Glutamatergic neuron (in vitro differentiated cells): ENCODE measurements at places on chromosomes 1 and 21. TPM values are rescaled to one million over a fixed set of nuclear protein-coding genes. Genes with fewer than 3 reads are reported as not detected.

DNA sequence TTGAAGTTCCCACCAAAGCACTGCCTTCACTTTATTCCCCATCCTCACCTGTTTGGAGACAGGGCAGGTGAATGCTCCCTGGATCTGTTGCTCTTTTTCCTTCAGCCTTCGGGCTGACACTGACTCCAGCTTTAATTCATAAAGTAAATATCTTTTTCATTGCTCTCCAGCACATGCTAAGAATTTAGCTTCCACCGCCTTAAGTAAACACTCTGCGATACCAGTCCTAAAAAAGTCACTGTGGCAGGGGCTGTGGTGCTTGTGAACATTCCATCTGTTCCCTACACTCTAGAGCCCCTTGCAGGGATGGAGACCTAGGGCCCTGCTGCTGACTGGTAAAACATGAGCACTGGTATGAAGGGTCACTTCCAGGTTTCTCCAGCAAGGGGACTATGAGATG is 896 bp upstream of the PLA2G2A start:
- no peak for DNase-seq

UTS2 gene
- not detected for total RNA-seq

GRCh38 chr1:9038881-9039760 is 12.9 kb upstream of the SLC2A7 start:
- no peak for DNase-seq

DNA sequence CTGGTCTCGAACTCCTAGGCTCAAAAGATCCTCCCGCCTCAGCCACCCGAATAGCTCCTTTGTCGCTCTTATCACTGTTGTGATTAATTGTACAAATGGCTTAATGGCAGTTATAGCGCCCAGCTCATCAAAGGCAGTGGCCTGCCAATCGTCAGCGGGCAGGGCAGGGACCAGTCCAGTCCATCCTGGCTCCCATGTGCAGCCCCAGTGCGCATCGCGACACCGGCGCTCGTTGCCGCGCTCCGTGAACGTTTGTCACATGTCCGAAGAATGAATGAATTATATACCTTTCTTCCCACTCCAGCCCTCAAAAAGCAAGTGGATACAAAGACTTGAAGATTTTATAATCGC is 18.4 kb downstream of the MTX1 start:
- peak; percentile 73 for DNase-seq

- no peak for DNase-seq
Observed at GRCh38 chr1:201259476-201260235, 23.6 kb upstream of the PKP1 start.

DNA sequence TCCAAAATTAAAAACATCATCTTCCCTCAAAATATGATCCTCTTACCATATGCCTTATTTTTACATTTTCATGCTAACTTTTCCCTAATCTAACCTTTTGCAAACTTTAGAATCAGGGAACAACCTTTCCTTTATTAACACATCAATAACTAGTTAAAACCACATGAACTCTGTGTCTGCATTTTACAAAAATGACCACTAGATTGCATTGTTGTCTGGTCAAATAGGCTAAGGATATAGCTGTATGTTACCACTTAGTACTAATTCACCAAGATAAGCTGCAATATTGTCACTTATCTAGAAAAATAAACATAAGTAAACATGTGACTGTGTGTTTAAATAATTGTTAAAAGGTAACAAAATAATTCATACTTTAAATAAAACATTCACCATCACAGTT is 82.3 kb downstream of the DENND1B start:
- no peak for DNase-seq

DNA sequence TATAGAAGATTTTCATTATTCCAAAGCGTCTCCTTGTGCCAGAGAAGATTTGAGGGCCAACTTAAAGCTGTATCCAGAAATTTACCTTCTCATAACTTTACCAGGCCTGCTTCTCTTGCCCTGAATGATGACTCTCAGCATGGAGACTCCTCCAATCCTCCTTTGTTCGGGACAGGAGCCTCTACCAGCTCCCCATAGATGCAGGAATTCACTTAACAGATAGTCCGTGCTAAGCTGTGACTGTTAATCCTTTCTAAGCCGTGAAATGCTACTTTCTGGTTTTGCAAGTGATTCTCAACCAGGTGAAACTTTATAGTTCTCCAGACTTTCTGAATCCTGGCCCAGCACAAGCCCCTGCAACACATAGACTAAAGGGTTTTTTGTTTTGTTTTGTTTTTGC is 31.8 kb upstream of the KCND3 start:
- no peak for DNase-seq

GRCh38 chr1:62194651-62195544 is at the start of gene L1TD1:
Gene L1TD1 (plus strand): TSS chr1:62194849. CDS start chr1:62206629, 11,780 bp downstream.
- peak; percentile 31 for DNase-seq

DNA sequence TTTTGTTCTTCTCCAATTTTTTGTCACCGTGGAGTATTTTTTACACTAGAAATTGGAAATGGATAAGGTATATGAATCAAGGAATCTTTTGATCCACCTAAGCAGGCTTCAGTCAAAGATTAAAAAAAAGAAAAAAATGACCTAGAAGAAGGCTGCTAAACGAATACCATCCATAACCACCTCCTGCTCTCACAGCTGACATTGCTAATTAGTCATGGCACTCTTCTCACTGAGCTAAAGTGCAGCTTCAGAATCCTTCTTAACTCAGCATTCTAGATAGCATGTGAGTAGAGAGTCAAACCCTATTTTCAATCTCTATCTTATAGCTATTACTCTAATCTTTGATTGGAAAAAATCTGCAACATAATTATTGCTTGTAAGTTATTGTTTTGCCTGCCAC is 40.2 kb upstream of the ST6GALNAC5 start:
- DNase-seq: no peak

- no peak for DNase-seq
Observed at GRCh38 chr1:180536821-180537372, 21.9 kb upstream of the OVAAL start.

DNA sequence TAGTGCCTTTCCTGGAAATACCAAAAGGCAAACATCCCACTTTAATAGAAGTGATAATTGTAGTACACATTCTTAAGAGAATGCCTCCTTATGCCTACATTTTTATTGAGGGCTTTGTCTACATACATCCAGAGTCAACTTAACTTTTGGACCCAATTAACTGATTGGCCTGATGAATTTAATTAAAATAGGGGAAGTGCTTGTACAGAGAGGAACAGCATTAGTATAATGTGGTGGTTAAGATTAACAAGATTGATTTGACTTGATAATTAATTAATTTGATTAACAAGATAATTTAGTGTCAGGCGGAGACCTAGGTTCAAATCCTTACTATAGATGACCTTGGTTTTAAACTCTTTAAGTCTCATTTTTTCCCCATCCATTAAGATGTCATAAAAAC is 111.4 kb downstream of the NFIA start:
- DNase-seq: no peak

- DNase-seq: no peak
Observed at GRCh38 chr21:45306453-45306831, 18.7 kb upstream of the POFUT2 start.

MPL gene
- not detected for total RNA-seq

- DNase-seq: no peak
Observed at GRCh38 chr1:4634793-4635406, 19.5 kb upstream of the AJAP1 start.

CELA2B gene
- total RNA-seq: not detected

GRCh38 chr1:231844986-231845502 is 218.5 kb downstream of the DISC1 start:
- DNase-seq: no peak

DNA sequence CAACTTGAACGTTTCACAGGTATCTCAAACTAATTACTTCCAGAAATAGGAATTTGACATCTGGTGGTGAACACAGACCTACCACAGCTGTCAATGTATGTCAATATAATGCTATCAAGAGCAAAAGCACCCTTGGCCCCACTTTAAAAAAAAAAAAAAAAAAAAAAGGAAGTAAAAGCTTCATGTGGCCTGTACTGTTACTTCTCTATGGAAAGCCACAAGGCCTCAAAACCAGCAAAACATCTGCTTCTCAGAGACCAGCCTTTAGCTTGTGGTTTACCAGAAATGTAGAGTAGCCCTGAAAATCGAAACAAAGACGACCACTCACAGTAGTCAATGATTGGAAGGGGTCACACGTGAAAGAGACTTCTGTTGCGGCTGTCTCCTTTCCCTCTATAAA is 109.6 kb downstream of the SLC45A1 start:
- DNase-seq: no peak

PHF13 gene
- 13.2 TPM for total RNA-seq

- DNase-seq: no peak
Observed at GRCh38 chr1:11918799-11919519, 7.3 kb downstream of the KIAA2013 start.

DNA sequence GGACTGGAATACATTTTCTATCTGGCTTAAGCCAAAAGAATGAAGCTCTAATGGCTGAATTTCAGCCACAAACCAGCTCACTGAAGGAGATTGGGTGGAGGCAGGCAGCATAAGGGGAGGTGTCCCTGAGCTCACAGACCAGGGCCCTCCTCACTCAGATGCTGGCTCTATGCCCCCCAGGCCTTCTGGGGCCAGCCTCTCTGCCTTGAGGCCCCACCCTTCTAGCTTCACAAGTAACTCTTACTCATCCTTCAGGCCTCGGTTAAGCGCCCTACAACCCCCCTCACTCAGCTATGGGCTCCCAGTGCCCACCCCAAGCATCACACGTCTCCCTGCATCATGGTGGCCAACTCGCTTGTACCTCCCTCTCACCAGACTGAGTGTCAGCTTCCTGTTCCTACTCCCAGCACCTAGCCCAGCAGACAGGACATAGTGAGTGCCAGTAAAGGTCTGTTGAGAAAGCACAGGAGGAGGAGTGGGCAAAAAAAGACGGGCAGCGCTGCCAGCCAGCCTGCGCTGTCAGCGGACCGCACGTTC is 40.8 kb upstream of the GPR157 start:
- no peak for DNase-seq
